Esophagus mucosa (tissue), 1 donor: ENCODE measurements at places on chromosomes 2 and 18. TPM values are rescaled to one million over a fixed set of nuclear protein-coding genes. Genes with fewer than 3 reads are reported as not detected.

DNA sequence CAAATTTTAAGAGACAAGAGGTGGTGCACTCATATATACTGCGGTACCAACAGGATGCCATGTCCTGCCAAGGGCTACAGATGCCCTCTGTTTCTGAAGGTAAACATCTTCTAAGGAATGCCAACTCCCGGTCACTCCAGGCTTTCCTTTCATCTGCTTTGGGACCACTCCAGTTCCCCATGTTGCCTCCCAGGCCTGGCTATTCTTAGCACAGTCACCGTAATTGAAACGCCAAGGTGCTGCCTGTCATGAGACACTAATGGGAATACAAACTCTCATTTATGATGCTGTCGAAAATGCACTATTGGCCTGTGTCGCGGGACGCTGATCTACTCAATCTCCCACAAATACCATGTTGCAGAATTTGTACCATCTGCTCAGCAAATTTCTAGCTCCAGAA is 79.6 kb downstream of the KLF7 start:
- ATAC-seq, result no peak

DNA sequence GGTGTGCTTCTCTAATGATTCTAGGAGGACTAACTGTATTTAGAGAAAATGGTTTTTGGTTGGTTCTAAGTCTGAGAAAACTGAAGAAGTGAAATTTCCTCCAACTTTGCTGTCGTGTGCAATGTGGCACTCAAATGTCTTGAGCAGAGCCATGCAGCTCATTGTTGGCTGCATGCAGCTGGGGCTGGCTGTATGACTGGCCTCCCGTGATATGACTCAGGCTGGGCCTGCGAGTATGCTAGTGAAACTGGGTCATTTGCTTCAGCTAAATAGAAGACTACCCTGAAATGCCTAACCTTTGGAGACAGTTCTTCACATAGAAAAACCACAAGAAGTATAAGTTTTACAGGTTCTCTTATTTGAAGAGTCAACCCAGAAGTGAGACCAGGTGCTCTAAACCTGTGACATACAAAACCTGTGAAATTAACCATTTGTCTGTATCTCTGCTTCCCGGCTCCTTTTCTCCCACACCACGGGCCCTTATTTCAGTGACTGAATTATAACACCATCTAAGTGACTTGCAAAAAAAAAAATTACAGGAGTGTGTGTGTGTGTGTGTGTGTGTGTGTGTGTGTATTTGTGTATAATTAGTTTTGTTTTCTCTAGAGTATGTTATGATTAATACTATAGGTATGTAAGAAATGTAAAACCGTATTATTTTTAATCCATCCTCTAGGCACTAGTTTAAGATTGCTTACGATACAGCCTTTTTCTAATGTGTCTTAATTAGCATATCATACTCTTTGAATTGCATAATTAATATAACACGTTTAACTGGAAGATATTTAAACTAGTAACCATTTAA is 15.9 kb downstream of the POLI start:
- peak; percentile 91 for ATAC-seq

DNA sequence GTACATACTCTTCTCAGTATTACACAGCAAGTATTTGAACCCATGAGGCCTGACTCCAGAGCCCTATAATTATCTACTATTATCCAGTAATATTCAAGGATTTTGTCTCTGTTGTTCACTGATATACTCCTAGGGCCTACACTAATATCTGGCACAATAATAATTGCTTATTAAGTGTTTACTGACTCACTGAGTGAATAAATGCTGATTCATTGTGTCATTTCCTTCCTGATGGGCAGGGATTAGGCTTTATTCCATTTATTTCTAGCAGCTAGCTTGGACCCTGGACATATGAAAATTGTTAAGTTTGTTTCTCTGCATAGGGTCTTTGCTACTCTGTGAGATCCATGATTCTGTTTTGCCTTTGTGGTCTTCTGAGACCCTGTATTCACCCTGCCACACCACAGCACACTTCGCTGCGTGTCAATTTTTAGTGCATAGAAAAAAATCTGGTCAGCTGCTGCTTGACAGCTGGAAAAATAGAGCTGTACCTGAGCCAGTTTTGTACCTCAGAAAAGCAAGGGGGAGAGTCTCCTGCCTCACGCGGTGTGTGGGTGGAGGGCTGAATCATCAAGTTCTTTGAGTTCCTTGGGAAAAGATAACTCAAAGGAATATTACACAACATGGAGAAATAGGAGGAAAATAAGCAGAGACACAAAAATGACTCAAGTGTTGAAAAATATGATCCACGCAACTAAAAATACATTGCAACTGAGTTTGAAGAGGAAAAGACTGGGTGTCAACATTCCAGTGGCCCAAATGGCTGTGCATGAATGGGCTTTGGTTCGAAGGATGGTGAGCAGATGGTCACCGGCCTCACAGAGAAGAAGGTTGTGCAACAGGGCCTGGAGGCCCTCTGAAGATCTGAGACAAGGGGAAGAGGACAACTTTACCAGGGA is 18.9 kb upstream of the DPP4 start:
- ATAC-seq, result peak; percentile 83

GRCh38 chr18:28411806-28412205 is 234.9 kb upstream of the CDH2 start:
- no peak for ATAC-seq

GRCh38 chr2:27255187-27255586 is 7.7 kb downstream of the SLC30A3 start:
- ATAC-seq, result no peak

- ATAC-seq, result no peak
Observed at GRCh38 chr2:8488001-8488738, 193.7 kb upstream of the ID2 start.

DNA sequence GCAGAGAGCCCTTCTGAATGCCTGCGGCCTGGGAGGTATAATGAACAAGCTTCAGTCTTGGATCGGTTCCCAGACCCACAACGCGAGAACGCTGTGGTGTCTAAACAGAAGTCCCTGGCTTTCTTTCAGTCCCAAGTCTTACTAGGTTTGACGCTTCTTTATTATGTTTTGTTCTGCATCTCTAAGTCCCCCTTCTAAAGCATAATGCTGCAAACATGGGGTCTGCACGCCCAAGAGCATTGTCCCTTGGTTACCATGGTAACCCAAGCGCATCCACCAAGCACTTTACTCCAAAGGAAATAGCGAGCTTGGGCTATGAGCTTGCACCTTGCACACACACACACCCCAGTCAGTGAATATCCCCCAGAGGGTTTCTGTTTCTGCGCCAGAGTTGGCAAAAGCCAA is 193.7 kb downstream of the INO80D start:
- peak; percentile 41 for ATAC-seq

The WDSUB1 gene
- total RNA-seq, result 7.5 TPM
